ENCODE measurements at places on chromosomes 2 and 18. TPM values are rescaled to one million over a fixed set of nuclear protein-coding genes. Genes with fewer than 3 reads are reported as not detected.

The CHRND gene
- total RNA-seq, result not detected

The RAB17 gene
- total RNA-seq, result 0.18 TPM

The IL36A gene
- total RNA-seq, result not detected

The GKN2 gene
- not detected for total RNA-seq

GRCh38 chr18:46158499-46158898, 54.3 kb downstream of the HAUS1 start:
- H3K4me3 ChIP-seq, result no peak overlapping the region
- peaks cover 45% of the 10 kb centered on the region for H3K4me1 ChIP-seq
- no peak for DNase-seq
- H3K27ac ChIP-seq, result no peak overlapping the region

DNA sequence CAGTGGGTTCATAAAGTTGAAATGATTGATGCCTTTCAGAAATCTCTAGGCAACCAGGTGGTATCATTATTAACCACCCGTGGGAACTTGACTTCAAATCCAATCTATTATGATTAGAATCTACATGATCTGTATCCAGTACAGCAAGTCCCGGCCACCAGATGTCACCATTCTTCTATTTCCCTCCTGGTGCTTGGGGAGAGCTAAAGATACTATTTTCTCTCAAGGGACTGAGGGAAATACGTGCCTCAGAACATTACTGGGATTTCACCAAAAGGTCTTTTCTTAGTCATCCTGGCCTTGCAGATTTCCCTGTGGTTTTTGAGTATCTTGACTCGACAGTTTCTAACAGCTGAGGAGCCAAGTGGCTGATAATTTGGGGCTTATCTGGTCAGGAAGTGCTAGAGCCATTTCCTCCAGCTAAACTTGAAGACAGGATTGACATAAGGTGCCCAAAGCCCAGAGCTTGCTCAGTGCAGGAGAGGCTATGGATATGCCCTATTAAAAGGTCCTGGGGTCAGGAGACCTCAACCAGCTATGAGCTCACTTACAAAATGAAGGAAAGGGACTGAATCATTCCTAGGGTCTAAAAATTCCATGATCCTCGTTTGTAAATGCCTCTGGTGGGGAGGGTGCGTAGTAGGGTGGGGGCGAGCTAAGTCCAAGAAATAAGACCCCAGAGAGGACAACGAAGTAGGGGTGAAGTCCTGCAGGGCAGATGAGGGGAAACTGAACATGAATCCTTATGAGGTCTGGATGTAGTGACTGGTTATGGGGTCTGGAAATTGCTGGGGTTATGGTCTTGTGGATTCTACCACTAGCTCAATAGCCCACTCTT, 135.4 kb upstream of the MGAT5 start:
- peak; percentile 93 for DNase-seq
- H3K36me3 ChIP-seq, result no peaks in the 10 kb centered on the region
- H3K27ac ChIP-seq, result no peak overlapping the region

- no peak overlapping the region for H3K4me3 ChIP-seq
- H3K27ac ChIP-seq, result no peak overlapping the region
- peaks cover 8% of the 10 kb centered on the region for H3K27me3 ChIP-seq
Observed at GRCh38 chr2:47695800-47696477, 87.0 kb upstream of the MSH6 start.

- H3K27me3 ChIP-seq, result peaks cover 8% of the 10 kb centered on the region
- no peak for DNase-seq
- no peaks in the 10 kb centered on the region for H3K4me1 ChIP-seq
- no peak overlapping the region for H3K27ac ChIP-seq
Observed at GRCh38 chr2:235917506-235917905, 250.7 kb downstream of the GBX2 start.

DNA sequence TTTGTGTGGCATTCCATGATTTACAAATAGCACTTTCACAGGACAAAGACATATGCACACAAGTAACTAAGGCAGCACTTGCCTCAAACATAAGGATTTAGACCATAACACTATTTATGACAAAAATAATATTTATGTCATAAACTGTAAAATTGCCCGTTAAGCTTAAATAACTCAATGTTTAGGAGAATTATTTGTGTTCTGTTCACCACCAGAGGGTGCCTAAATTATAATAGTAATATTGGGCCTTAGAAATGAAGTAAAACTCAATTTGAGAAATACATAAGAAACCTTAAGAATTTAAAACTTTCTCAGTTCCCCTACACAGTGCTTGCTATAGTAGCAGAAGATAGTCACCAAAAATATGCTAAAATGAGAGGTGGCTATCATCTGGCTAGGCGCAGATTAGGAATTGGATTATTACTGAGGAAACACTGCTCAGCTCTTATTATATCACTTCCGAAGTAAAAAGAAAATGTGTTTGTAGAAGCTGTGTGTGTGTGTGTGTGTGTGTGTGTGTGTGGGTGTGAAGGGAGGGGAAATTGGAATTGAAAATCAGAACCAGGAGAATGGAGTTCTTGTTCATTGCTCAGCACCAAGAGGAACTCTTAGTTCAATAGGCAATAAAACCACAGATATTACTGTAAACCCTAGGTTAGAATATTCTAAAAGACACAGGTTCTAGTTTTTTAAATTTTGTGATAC, 4.9 kb upstream of the CHN1 start:
- H3K4me3 ChIP-seq, result no peak overlapping the region
- no peaks in the 10 kb centered on the region for H3K36me3 ChIP-seq
- H3K27me3 ChIP-seq, result peaks cover 18% of the 10 kb centered on the region
- no peak for DNase-seq

DNA sequence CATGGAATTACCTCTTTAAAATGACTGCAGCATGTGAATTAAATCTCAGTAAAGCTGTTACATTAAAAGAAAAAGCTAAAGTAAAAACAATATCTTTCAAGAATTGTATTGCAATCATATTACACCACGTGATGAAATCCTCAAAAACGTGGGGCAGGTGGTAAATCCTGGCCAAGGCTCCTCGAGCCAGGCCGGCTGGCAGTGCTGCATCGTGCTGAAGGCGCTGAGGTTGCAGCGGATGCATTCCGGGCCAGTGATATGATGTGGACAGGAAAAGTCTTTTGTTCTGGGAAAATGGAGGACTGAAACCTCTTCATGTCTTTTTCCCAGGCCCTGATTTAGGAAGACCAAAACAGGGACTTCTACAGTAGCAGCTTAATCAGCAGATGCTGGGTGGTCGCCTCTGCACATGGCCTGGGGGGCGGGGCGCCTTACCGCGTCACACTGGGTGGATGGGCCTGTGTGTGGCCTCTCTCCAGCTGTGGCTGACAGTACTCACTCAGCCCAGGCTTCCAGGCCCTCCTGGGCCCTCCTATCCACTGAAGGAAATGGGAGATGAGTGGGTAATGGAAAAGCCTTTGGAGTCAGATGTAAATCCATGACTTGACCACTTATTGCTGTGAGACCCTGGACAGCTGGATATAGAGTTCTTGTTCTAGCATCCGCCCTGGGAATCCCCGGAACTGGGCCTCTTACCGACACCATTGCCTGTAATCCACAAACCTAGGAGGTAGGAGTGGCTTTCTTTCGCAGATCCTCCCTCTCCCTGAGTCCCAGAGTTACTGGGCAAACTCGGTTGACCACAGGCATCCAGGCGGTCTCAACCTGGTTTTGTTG, 45.1 kb downstream of the PROC start:
- no peak overlapping the region for H3K27ac ChIP-seq
- no peak for DNase-seq
- H3K36me3 ChIP-seq, result peaks cover 9% of the 10 kb centered on the region

GRCh38 chr2:85988175-85988913, 99.6 kb upstream of the ST3GAL5 start:
- H3K27ac ChIP-seq, result no peak overlapping the region
- H3K36me3 ChIP-seq, result no peaks in the 10 kb centered on the region
- no peak for DNase-seq
- no peak overlapping the region for H3K4me3 ChIP-seq
- H3K4me1 ChIP-seq, result no peaks in the 10 kb centered on the region
- H3K27me3 ChIP-seq, result no peaks in the 10 kb centered on the region

DNA sequence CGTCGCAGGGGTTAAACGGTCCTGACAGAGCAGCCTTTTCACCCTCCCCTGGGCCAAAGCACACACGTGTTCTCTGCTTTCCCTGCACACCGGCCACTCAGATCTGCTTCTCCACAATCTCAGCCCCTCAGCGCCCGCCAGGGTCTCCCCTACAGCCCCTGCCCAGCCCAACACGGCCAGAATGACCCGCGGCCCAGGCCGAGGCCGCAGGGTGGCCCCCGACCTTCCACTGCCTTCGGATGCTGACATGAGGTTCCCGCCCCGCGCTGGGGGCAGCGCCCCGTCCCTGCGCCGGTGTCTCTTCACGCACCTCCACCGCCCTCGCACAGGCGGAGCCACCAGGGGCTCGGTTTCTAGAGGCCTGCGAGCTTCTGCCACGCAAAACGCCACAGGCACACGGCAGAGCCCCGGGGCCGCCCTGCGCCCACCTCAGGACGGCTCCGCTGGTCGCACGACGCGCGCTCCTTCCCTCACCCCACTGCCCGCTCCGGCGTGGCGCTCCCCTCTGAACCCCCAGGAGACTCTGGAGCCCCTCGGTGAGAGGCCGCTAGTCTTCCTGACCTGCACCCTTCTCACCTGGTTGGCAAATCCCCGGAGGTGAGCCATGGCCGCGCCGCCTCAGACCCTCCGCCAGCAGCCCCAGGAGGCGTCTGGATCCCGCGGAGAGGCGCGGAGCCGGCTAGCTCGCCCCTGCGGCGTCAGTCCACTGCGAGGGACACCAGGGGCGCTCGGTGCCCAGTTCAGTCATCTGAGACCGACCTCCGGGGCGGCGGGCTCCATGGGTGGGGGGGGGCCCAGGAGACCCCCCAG, 749 bp downstream of the STK25 start:
- H3K4me3 ChIP-seq, result peak overlapping the region; percentile 79
- peak overlapping the region; percentile 42 for H3K27ac ChIP-seq
- peaks cover 3% of the 10 kb centered on the region for H3K27me3 ChIP-seq

- H3K27ac ChIP-seq, result no peak overlapping the region
- DNase-seq, result no peak
- H3K4me1 ChIP-seq, result no peaks in the 10 kb centered on the region
- no peaks in the 10 kb centered on the region for H3K36me3 ChIP-seq
- H3K27me3 ChIP-seq, result no peaks in the 10 kb centered on the region
- H3K4me3 ChIP-seq, result no peak overlapping the region
Observed at GRCh38 chr18:28040716-28041115, 136.2 kb downstream of the CDH2 start.

DNA sequence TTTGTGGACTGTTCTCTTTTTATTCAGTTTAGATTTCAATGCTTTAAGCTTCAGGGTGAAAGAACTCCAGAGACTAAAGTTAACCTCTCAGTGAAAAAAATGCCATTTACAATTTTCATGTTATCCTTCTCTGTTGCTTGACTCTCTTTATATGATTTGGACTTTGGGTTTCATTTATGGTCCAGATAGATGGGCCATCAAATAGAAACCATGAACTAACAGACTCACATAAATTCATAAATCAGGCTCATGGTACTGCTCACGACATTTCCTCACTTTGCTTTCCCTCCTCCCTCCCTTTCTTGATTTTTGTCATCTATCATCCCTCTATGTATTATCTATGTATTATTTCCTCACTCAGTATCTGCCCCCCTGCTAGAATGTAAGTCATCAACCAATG, 10.0 kb downstream of the FAM110C start:
- H3K4me3 ChIP-seq, result no peak overlapping the region
- H3K36me3 ChIP-seq, result no peaks in the 10 kb centered on the region
- peaks cover 9% of the 10 kb centered on the region for H3K27me3 ChIP-seq
- no peak overlapping the region for H3K27ac ChIP-seq
- DNase-seq, result no peak

DNA sequence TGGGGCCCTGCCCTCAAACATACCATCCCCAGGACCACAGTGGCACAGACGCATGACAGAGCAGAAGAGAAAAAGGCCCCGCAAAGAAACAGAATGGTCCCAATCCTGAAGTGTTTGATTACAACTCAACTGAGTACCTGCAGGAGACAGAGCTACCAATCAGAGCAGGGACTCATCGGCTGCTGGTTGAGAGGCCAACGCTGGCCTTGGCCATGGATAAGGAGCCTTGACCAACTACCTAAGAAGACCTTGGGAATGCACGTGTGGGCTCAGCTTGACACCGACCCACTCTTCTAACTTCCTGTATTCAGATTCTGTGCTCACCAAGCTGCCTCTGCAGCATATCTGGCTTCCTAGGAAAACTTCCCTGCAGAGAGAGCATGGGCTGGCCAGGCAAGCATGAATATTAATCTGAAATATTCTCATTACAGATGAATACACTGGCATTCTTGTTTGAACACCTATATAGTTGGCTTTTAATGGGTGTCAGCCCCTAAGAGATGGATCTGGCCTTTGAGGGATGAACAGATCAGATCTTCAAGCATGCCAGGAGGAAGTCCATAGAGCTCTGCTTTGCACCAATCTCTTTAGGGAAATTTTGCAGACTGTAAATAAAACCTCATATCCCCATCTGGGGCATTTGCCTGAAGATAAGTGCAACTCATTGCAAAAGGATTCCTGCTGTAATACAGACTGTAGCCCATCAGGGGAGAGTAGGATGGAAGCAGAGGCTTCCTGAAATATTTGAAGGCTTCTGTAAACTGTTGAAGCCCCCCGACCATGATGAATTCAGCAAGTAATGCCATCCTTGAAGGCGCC, 135.4 kb downstream of the BCL2 start:
- H3K4me3 ChIP-seq, result no peak overlapping the region
- H3K36me3 ChIP-seq, result peaks cover 4% of the 10 kb centered on the region
- no peaks in the 10 kb centered on the region for H3K27me3 ChIP-seq
- peaks cover 77% of the 10 kb centered on the region for H3K4me1 ChIP-seq

GRCh38 chr2:26712486-26713465, 20.3 kb downstream of the KCNK3 start:
- H3K4me3 ChIP-seq, result no peak overlapping the region
- DNase-seq, result no peak
- no peaks in the 10 kb centered on the region for H3K36me3 ChIP-seq
- H3K27ac ChIP-seq, result no peak overlapping the region
- no peaks in the 10 kb centered on the region for H3K27me3 ChIP-seq
- H3K4me1 ChIP-seq, result no peaks in the 10 kb centered on the region

DNA sequence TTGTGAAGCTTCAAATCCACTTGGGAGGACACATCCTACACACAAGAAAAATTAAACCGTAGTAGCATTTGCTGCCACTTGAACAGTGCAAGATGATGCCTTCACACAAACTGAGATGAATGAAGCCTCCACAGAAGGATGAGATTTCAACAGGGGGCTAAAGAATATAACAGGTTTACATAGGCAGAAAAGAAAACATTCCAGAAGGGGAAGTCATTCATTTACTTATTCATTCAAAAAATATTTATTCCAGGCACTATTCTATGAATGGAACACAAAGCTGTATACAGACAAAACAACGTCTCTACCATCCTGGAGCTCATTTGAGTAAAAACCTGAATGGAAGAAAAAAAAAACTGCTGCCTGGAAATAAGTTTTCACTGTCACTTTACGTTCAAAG, 170.5 kb downstream of the CDH20 start:
- no peaks in the 10 kb centered on the region for H3K4me1 ChIP-seq
